ENCODE measurements at places on chromosomes 13 and 19.

DNA sequence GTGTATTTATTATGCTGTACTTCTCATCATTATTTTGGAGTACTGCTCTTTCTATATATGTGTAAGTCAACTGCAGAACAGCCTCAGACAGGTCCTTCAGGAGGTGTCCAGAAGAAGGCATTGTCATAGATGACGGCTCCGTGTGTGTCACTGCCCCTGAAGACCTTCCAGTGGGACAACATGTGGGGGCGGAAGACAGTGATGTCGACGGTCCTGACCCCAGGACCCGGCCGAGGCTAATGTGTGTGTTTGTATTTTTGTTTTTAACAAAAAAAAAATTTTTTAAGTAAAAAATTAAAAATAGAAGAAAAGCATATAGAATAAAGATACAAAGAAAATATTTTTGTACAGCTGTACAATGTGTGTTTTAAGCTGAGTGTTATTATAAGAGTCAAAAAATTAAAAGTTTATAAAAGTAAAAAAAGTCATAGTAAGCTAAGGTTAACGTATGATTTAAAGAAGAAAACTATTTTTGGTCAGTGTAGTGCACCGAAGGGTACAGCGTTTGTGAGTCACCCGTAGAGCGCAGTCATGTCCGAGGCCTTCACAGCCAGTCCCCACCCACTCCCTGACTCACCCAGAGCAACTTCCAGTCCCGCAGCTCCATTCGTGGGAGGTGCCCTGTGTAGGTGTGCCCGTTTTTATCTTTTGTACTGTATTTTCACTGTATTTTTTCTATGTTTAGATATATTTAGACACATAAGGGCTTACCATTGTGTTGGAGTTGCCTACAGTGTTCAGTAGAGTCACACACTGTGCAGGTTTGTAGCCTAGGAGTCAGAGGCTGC is 42.2 kb upstream of the SPACA7 start:
- DNase-seq = no peak

GRCh38 chr13:40143106-40143505 is 487.6 kb downstream of the COG6 start:
- DNase-seq = no peak

- no peak for DNase-seq
Observed at GRCh38 chr19:44640518-44640917, 3.2 kb upstream of the PVR start.

DNA sequence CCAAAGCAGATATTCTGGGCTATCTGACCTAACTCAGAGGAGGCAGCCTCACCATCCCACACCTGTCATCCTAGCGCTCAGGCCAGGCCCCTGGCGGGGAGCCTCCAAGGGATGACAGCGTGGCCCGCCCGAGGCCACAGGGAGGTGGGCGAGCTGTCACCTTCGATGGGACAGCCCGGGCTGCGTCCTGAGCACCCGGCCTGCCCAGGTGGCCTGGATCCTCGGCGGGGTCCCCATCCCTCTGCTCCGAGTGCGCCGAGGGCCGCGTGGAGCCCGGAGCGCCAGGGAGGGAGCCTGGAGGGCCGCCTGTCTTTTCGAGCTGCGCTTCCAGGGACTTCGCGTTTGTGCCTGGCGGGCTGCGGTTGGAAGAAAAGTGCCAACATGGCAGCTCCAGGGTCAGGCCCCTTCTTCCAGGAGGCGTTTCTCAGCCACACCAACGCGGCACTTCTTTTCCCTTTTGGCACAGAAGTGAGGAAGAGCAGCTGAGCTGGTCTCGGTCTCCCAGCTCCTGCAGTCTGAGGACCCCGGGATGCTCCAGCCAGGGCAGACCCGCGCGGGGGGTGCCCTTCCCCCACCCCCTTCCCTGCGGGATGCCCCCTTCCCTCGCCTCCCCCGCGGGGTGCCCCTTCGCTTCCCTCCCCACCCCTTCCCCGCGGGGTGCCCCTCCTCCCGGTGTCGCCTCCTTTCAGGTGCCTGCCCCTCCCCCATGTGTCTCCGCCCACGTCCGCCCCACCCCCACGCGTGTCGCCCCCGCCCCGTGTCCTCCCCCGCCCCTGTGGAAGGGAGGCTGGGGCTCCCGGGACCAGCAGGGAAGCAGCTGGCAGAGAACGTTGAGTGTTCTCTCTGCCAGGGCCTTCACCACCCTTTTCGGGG is 42.3 kb downstream of the GJA3 start:
- DNase-seq = peak; percentile 38

- DNase-seq = no peak
Observed at GRCh38 chr13:27810461-27810860, 18.2 kb downstream of the GSX1 start.

- DNase-seq = no peak
Observed at GRCh38 chr13:105327581-105328126, 1207.8 kb downstream of the EFNB2 start.

DNA sequence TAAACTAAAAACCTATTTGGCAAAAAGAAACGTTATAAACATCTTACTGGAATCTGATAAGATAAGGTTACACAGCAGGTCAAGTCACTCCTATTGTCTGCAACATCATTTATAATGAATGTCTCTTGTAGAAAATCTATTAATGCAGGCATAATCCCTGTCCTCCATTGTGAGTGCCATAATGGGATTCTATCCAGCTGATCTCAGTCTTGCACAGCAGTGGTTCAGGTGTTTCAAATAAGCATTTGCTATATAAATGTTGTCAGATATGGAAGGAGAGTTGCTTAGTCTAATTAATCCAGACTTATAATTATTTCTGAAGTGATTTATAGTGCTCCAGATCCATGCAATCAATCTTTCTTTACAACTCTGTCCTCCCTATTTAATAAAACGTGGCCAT is 186.5 kb upstream of the ATXN8OS start:
- no peak for DNase-seq

DNA sequence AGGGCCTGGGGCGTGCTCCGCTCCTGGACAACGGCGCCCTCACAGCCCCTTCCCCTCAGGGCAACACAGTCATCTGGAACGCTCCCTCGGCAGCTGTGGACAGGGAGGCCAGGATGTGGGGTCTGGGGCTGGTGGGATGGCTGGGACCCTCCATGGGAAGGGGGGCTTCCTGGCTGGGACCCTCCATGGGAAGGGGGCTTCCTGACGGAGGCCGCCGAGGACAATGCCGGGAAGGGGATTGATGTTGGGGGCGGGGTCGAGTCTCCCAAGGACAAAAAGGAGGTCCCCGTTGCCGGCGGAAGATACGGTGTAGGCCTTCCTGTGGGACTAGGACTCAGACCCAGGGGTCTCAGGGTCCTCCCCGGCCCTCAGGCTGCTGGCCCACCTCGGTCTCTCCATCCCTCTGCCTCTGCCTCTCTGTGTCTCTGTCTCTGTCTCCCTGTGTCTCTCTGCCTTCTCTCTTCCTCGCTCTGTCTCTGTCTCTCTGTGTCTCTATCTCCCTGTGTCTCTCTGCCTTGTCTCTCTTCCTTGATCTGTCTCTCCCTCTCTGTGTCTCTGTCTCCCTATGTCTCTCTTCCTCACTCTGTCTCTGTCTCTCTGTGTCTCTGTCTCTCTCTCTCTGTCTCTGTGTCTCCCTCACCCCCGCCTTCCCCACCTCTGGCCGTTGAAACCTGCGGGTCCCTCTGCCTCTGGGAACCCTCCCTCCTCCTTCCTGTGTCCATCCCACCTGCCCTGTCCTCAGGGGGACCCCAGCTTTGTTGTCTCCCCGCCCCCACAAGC is 2.7 kb upstream of the MADCAM1 start:
- no peak for DNase-seq

Measured in GM10248 (cell line).